WTC11 (cell line): ENCODE measurements at places on chromosomes 3 and 15.
A peak's percentile ranks its signal among the peaks of the same experiment; 100 is the strongest.

DNA sequence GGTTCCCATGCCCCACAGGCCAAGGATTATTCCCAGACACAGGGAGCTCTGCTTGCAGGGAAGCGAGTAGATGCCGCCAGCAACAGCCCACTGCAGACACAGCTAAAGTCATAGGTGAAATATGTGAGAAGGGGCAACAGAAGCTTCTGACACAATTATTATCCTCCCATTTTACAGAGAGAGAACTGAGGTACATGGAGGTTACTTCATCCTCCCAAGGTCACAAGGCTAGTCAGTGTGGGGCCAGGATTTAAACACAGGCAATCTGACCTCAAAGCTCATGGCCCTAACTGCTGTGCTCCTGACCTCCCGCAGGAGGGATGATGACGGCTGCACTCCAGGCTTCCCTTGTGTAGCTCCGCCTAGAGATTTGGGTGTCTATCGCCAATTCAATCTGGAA is 15.7 kb upstream of the FSIP1 start:
- H3K27me3 ChIP-seq = no peaks in the 10 kb centered on the region
- DNase-seq = no peak
- H3K4me3 ChIP-seq = no peak overlapping the region
- peaks cover 30% of the 10 kb centered on the region for H3K4me1 ChIP-seq
- H3K36me3 ChIP-seq = peaks cover 29% of the 10 kb centered on the region

DNA sequence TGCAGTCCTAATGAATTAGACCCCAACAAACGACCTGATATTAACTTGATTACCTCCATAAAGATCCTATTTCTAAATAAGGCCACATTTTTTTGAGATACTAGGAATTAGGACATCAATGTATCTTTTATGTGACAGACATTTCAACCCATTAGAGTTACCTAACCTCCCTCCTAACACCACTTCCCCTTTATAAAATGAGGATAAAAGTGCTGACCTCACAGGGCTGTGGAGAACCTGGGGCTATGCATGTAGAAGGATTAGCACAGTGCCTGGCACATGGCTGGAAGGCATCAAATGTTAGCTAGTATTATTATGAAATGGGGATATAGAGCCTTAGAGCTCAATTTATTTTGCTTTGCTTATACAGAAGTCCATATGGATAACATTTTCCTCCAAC is 53.5 kb upstream of the LRRN1 start:
- DNase-seq = no peak
- H3K36me3 ChIP-seq = peaks cover 18% of the 10 kb centered on the region
- no peaks in the 10 kb centered on the region for H3K27me3 ChIP-seq
- no peak overlapping the region for H3K27ac ChIP-seq

- no peaks in the 10 kb centered on the region for H3K36me3 ChIP-seq
- peaks cover 20% of the 10 kb centered on the region for H3K4me1 ChIP-seq
- no peak overlapping the region for H3K27ac ChIP-seq
- H3K4me3 ChIP-seq = no peak overlapping the region
Measured at GRCh38 chr15:77857419-77857818, 220.1 kb downstream of the TBC1D2B start.

DNA sequence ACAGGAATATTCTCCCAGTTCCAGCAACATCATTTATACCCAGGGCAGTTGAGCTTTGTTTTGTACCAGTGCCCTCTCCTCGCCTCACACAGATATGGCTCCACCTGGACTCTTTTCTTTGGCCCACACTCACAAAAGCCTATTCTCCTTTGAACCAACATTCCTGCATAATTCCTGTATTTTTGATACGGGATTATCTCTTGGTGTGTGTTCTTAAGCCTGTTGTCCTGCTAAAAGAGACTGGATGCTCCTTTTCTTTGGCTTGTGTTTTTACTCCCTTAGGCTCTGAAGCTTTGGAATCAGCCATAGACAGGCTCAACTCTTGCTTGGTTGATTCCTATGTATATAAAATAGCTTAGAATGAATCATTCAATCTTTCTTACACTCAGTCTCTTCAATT is 305.4 kb upstream of the SATB1 start:
- H3K36me3 ChIP-seq = no peaks in the 10 kb centered on the region
- no peaks in the 10 kb centered on the region for H3K27me3 ChIP-seq
- no peak overlapping the region for H3K27ac ChIP-seq

DNA sequence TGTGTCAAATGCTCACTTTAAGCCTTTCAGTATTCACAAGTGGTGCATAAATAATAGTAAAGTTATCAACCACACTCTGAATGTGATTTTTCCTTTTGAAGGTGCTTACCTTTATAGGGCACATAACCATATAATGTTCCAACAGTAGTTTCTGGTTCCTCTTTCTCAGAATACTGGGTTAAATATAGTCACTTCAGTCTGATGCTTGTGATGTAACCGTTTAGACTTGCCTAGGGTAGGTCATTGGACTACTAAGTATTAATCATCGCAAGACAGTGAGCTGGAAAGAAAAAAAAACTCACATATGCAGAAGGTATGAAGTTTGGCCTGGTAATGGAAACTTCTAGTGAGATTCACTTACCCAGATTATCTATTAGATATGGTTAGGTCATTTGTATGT is 1.9 kb downstream of the KBTBD8 start:
- H3K36me3 ChIP-seq = peaks cover 11% of the 10 kb centered on the region
- no peak for DNase-seq
- H3K27ac ChIP-seq = no peak overlapping the region

GRCh38 chr15:66830823-66831222 is 128.8 kb downstream of the SMAD6 start:
- no peak overlapping the region for H3K4me3 ChIP-seq
- H3K27me3 ChIP-seq = peaks cover 13% of the 10 kb centered on the region
- no peak overlapping the region; the same call in 1 of the 2 replicates for H3K27ac ChIP-seq

DNA sequence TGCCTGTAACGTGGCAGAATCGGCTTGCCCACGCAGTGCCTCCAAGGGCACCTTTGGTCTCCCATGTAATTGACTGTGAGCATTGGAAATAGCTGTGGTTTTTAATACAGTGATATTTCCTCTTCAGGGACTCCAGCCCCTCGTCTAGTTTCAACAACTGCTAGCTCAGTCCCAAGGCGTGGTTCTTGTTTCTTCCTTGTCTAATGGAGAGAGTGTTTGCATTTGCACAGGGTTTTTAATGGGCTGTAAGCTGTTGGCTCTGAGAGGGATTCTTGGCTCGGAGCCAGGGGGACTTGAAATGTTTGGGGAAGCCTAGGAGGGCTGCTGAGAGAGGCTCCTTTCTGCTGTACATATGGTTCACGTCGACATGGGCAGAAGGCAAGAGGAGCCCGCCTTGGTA is 86.2 kb downstream of the THSD4 start:
- no peak overlapping the region for H3K4me3 ChIP-seq
- no peak for DNase-seq
- H3K27me3 ChIP-seq = peaks cover 16% of the 10 kb centered on the region
- peaks cover 50% of the 10 kb centered on the region for H3K4me1 ChIP-seq
- no peak overlapping the region for H3K27ac ChIP-seq

DNA sequence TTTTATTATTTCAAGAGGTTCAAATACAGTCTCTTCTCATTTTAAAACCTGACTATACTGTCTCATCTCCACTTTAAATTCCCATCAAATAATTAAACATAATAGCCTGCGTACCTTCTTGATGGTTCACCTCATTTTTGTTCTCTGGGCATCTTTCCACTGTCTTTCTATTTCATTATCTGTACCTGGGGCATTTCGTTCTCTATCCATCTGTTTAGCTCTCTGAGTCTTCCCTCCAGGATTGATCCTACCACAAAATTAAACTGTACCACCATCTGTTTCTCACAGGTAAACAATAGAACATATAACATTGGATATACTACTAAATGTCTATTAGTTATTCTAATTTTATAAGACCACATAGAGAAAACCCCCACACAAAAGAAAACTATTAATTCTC is 1331.4 kb downstream of the NSUN3 start:
- H3K4me1 ChIP-seq = peaks cover 8% of the 10 kb centered on the region; the same call in 1 of the 2 replicates
- H3K4me3 ChIP-seq = no peak overlapping the region
- H3K36me3 ChIP-seq = no peaks in the 10 kb centered on the region
- H3K27me3 ChIP-seq = no peaks in the 10 kb centered on the region
- no peak overlapping the region for H3K27ac ChIP-seq
- DNase-seq = no peak

DNA sequence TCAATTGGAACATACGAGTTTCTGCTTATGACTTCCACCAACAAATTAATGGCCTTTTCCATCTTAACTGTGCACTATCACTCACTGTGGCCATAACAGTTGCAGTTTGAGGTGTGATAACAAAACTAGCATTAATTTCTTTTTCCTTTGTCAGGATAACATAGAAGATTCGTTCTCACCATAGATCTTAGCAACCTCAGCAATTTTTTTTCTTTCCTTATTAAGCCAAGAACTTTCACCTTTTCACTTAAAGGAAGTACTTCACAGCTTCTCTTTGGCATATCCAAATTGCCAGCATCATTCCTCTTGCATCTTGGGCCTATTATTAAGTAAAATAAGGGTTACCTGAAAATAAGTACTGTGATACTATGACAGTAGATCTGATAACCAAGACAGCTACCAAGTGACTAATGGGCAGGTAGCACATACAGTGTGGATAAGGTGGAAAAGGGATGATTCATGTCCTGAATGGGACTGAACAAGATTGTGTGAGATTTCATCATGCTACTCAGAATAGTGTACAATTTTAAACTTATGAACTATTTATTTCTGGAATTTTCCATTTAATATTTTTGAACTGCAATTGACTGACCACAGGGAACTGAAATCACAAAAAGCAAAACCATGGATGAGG is 46.6 kb downstream of the CEP70 start:
- H3K4me3 ChIP-seq = no peak overlapping the region
- peaks cover 3% of the 10 kb centered on the region; the same call in 1 of the 2 replicates for H3K4me1 ChIP-seq
- H3K27me3 ChIP-seq = peaks cover 2% of the 10 kb centered on the region; the same call in 1 of the 2 replicates
- no peak overlapping the region for H3K27ac ChIP-seq
- peaks cover 88% of the 10 kb centered on the region for H3K36me3 ChIP-seq

DNA sequence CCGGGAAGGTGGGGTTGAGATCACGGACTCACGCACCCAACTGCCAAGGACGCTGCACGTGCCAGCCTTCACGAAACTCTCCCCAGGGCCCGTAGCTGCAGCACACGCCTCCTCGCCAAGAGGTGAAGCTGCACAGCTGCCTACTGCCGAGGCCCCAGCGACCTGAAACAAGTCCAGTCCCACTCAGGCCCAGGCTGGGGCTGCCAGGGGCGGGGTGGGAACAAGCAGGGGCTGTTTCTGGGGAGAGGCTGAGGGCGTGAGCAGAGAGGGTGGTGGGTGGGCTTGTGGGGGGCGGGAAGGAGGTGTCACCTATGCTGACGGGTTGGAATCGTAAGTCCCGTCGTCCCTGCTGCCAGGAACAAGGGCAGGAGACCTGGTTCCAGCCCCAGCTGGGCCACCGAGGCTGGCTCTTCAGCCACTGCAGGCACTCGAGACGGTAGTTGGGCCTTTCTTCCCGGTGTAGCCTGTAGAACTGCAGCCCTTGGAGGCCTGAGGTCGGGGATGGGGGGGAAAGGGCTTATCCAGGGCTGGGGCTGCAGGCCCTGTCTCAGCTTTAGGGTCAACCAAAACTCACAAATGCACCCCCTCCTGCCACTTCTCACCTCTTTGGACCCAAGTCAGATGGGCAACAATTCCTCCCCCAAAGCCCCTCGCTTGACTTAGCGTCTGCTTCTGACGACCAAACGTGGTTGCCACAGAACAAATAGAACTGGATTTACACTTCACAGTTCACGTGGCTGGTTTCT is 44.4 kb downstream of the MUC20 start:
- H3K4me1 ChIP-seq = peaks cover 3% of the 10 kb centered on the region; the same call in 1 of the 2 replicates
- H3K27me3 ChIP-seq = no peaks in the 10 kb centered on the region; the same call in 1 of the 2 replicates
- DNase-seq = no peak

GRCh38 chr15:51621936-51622603 is 501 bp downstream of the DMXL2 start:
- DNase-seq = peak; percentile 46
- no peaks in the 10 kb centered on the region for H3K36me3 ChIP-seq
- H3K27me3 ChIP-seq = peaks cover 46% of the 10 kb centered on the region
- no peak overlapping the region for H3K27ac ChIP-seq
- peak overlapping the region; percentile 95 for H3K4me3 ChIP-seq
- H3K4me1 ChIP-seq = peaks cover 22% of the 10 kb centered on the region

- H3K36me3 ChIP-seq = no peaks in the 10 kb centered on the region
- H3K27ac ChIP-seq = no peak overlapping the region
- peak; percentile 44 for DNase-seq
- H3K4me1 ChIP-seq = peaks cover 13% of the 10 kb centered on the region
- H3K4me3 ChIP-seq = no peak overlapping the region
- H3K27me3 ChIP-seq = peaks cover 67% of the 10 kb centered on the region
Measured at GRCh38 chr3:35739181-35739809, 100.0 kb downstream of the ARPP21 start.

DNA sequence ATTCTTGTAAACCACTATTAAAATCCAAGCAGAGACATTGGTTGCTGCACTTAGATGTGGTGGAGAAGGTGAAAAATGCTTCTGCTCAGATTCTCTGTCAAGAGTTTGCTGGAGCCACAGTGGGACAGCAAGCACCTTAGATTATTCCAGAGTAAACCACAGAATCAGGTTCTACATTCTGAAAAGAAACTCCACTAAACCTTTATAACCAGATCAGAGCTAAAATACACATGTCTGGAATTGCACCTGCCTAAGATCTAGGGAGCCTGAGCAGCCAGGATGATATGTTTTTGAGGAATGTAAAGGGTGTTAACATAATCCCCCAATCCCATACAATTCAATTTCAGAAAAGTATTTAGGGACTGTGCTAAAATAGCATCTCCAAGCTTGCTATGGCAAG is at the start of gene ZPLD1:
Gene ZPLD1, plus strand, starts transcription at position 301 of the 400 bp plus-strand sequence. CDS start 3,473 bp downstream, outside the sequence.
- DNase-seq = no peak
- no peak within 1 kb of the TSS for H3K27ac ChIP-seq
- H3K4me3 ChIP-seq = no peak within 1 kb of the TSS
- no peaks in the 10 kb centered on the region for H3K36me3 ChIP-seq

- H3K4me3 ChIP-seq = peak within 1 kb of the TSS; percentile 76
- H3K36me3 ChIP-seq = no peaks in the 10 kb centered on the region
- H3K27me3 ChIP-seq = peaks cover 96% of the 10 kb centered on the region
- DNase-seq = peak; percentile 91
- peaks cover 69% of the 10 kb centered on the region for H3K4me1 ChIP-seq
Measured at GRCh38 chr15:96330450-96331143, at the start of gene NR2F2. Gene NR2F2, plus strand, starts transcription at chr15:96330700. Its CDS starts 1,406 bp downstream, at chr15:96332106.

GRCh38 chr15:100849855-100850218 is 29.8 kb upstream of the ALDH1A3 start:
- peak overlapping the region; percentile 58 for H3K4me3 ChIP-seq
- no peak for DNase-seq
- H3K27me3 ChIP-seq = peaks cover 20% of the 10 kb centered on the region
- no peaks in the 10 kb centered on the region for H3K4me1 ChIP-seq
- no peak overlapping the region for H3K27ac ChIP-seq
